ENCODE measurements at places on chromosomes 2 and 18.

DNA sequence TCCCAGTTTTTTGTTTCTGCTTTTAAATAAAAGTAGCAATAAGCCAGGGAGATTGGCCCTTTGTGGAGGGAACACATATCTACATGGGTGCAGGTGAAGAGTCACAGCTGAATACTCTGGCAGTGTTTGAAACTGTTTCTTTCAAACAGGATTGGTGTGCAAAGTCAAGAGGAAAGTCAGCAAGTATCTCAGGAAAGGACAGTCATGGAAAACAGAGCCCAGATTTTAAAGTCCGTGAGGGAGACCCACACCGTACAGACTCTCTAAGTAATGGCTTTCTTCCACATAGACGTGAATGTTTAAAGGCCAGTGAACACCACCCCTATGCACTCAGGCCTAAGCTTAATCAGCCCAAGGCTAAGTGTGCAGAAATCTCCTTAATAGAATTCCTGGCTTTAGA lies 95.3 kb downstream of the GFPT1 start:
- no peak for DNase-seq

DNA sequence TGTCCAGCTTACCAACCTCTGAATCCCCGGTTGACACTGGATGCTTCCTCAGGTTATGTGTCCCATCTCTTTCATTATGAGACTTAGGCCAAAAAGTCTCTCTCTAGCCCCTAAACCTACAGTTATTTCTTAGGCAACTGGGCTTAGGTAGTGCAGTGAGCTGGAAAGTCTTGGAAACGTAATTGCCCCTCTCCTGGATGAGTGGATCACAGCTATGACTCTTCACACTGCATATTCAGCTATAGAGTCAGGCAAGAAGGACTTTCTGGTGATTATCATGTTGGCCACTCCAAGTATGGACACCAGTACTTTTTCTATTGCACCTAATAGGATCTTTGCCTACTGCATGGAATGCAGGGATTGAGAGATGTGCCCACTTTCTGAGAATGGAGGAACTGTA lies 458.3 kb upstream of the CELF4 start:
- DNase-seq = no peak

DNA sequence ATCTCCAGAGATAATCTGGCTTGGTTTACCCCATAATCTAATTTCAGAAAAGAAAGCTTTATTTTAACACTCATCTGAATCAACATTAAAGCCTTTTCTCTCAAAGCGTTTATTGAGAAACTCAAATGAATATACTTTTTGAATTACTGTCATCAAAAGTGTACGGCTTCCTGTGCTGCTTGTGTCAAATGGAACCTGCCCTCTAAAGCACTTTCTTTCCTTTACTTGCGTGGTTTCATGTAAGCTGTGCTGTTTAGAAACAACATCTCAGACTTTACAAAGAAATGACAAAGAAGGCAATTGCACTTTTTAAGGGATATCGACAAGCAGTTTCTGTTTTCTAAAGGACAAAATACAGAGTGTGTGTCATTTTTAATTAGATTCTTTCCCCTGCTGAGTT lies 35.1 kb downstream of the CYBRD1 start:
- DNase-seq = no peak

- DNase-seq = no peak
These were observed 231.5 kb downstream of the LPIN1 start for GRCh38 chr2:11977766-11978524.

DNA sequence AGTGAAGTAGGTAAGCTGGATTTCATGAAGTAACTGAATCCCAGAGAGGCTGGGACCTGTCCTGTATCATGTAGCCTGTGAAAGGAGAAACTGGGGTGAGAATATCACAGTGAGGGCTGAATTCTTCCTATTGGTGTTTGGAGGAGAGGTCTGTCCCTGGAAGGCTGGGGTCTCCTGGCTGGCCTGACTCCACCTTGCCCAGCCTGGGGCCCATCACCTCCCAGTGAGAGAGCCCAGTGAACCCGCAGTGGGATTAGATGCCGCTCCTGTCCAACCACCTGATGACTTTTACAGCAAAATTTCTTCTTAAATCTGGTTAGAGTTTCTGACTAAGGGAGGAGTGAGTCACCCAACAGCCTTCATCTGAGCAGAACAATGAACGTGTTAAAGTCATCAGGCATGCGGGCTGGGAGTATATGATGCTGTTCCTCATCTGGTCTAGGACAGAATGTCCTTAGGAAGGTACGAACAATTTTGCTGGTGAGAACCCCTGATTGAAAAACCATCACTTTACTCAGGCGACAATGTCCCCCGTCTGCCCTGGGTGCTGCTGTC lies 152.9 kb downstream of the LPIN1 start:
- DNase-seq = no peak

DNA sequence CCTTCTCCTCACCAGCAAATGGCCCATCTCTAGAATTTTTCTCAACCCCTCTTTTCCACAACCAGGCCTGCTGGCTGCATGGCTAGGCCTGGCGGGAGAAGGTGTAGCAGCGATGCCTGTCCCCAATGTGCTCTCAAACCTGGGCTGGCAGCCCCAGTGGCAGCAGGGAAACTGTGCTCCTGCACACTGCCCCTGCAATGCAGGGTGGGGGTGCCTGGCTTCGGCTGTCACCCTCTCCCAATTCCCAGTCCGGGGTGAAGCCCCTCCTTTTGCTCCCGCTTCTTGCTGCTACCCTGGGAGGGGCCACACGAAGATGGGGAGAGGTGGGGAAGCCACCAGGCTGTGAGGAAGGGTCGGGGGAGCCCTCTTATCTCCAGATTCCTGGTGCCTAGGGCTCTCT lies 36.1 kb upstream of the OTOF start:
- no peak for DNase-seq

GRCh38 chr2:37582481-37583220 lies 88.8 kb downstream of the CDC42EP3 start:
- no peak for DNase-seq

DNA sequence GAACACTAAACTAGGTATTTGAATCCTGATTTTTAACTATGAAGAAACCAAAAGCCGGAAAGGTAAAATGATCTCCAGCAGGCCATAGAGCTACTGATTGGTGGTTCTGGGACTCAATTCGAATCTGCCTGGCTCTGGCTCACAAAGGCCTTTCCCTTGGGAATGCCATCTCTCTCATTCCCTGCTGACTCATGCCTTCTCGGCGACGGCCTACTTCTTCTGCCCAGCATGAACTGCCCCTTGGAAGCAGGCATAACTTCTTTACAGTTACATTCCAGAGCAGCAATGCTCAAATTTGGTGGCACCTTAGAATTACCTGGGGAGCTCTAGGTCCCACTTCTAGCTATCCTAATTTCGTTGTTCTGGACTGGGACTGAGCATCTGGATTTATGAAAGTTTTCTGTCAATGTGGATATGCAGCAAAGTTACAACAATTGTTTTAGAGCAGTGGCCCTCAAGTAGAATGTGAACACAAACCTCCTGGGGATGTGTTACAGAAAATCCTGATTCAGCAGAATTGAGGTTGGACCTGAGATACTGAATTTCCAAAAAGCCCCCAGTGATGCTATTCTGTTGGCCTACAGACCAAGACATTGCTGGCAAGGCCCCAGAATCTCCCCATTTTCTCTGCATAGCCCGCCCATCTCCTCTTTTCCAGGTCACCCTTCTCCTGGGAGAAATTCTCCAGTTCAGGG lies 261.1 kb downstream of the CNTNAP5 start:
- peak; percentile 55 for DNase-seq

DNA sequence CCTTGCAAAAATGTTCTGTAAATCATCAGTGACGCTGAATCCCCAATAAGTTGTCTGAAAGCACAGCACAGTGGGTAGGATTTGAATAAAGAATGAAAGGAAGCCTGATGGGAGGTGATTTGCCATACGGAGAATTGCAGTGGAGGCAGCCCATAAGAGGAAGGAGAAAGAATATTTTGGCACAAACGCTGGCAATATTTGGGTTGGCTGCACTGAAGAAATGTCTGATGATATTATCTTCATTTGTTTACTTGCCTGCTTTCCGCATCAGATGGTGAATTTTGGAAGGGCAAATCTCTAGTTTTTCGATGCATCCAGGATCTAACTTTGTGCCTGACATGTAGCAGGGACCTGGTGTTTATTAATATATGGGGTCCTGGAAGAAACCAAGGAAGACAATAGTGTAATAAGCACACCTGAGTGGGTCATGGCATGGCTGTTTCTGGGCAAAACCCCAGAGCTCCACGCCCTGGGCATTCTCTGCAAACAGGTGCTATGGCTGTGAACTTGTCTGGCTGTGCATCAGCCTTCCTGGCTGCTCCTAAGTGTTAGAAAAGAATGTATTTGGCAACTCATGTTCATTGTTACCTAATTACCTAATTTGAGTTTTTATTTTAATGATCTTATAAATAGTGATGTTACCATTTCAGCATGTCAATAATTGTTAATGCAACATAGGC lies 5.9 kb downstream of the GALR1 start:
- DNase-seq = no peak

- peak; percentile 16 for DNase-seq
These were observed 879 bp downstream of the TMEM178A start for GRCh38 chr2:39666491-39667101.

- DNase-seq = peak; percentile 48
These were observed 27.5 kb downstream of the EML4 start for GRCh38 chr2:42196403-42197267.

- DNase-seq = no peak
These were observed 45.9 kb downstream of the HS1BP3 start for GRCh38 chr2:20604951-20605381.

- DNase-seq = no peak
These were observed 75.1 kb downstream of the ACOXL start for GRCh38 chr2:110807522-110807921.

GRCh38 chr2:54176577-54176976 lies 61.2 kb downstream of the ACYP2 start:
- DNase-seq = peak; percentile 28

DNA sequence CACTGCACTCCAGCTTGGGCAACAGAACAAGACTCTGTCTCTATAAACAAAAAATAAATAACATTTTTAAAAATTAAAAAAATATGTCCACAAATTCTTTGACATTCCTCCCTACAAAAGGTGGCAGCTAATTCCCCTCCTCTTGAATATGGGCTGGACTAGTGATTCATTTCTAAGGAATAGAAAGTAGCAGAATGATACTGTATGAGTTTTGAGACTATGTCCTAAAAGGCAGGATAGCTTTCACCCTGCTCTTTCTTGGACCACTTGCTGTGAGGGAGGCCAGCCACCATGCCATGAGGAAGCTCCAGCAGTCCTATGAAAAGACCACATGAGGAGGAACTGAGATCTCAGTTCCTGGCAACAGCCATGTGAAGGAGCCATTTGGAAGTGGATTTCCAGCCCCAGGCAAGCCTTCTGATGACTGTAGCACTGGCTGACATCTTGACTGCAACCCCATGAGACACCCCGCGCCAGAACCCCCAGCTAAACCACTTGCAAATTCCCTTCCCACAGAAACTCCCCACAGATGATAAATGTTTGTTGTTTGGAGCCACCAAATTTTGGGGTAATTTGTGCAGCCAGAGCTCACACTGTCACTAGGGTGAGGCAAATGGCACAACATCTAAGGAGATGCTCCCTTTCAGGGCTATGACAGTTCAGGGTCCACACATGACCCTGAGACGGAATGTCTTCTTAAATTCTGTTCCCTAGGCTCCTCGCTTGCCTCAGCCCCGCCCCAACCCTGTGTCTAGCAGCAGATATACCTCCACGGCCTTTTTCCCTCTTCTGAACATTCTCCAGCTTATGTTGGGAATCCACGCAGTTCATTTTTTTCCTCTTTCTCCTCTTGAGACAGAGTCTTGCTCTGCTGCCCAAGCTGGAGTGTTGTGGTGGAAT lies 17.1 kb upstream of the ATOH8 start:
- no peak for DNase-seq

GRCh38 chr2:135825550-135826176 lies 11.3 kb downstream of the LCT start:
- DNase-seq = no peak
